ENCODE measurements at places on chromosomes 3 and 15.

GRCh38 chr3:86954747-86955146 is 36.2 kb downstream of the VGLL3 start:
- no peak for DNase-seq

DNA sequence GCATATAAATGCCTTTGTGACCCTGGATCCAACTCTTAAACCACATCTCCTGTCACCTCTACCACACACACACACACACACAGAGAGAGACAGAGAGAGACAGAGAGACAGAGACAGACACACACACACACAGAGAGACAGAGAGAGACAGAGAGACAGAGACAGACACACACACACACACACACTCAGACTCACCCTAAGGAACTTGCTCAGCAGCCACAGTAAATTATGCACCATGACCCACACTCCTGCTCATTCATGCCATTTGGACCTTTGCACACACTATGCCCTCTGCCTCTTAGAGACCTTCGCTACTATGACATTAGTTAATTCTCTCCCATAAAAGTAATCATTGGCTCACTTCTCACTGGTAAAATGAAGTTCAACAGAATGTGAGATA is 275.7 kb downstream of the ADAMTSL3 start:
- DNase-seq = no peak

- no peak for DNase-seq
These were observed 358.5 kb downstream of the ZNF385D start for GRCh38 chr3:21392526-21392925.

- DNase-seq = no peak
These were observed 17.1 kb downstream of the TPRA1 start for GRCh38 chr3:127573401-127573800.

GRCh38 chr15:73989001-73989798 is 2.9 kb downstream of the STOML1 start:
- no peak for DNase-seq

DNA sequence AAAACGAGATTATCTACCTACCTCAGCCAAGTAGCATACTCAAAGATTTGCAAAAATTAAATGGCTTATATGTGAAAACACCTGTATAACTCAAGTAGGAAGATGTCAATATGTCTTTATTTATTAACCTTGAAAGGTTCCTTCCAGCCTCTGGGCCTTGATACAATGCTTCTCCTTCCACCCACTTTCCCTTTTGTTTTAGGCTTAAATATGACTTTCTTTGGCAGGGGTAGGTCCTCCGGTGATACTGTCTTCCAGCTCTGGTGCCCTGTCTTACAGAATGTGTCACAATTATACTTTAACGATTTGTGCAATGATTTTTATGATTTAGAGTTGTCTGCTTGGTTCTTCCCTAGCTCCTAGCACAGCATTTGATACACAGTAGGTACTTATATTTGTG is 4.1 kb downstream of the LINS1 start:
- DNase-seq = no peak

GRCh38 chr3:9649791-9650521 is 651 bp downstream of the MTMR14 start:
- peak; percentile 5 for DNase-seq

GRCh38 chr15:53918180-53919079 is 59.8 kb upstream of the UNC13C start:
- no peak for DNase-seq

DNA sequence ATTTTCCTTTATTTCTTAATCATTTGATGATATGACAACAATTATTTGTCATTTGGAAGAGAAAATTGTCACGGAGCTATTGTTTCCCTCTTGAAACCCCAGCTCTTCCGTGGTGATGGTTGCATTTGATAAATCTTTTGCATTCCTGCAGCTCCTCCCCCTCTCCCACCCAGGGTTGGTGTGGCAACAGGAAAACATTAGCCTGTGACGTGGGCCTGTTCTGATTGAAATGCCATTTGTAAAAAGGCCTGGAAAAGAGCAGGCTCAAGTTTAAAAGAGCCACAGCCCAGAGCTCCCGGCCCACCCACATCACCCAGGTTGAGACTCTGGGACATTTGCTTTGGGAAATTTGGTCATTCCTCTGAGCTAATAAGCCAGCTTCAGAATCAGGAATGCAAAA is 282.5 kb downstream of the RPLP1 start:
- DNase-seq = no peak

GRCh38 chr15:50055332-50055731 is 63.7 kb downstream of the ATP8B4 start:
- DNase-seq = no peak

- no peak for DNase-seq
These were observed 563.4 kb upstream of the DPPA4 start for GRCh38 chr3:109900783-109901182.

DNA sequence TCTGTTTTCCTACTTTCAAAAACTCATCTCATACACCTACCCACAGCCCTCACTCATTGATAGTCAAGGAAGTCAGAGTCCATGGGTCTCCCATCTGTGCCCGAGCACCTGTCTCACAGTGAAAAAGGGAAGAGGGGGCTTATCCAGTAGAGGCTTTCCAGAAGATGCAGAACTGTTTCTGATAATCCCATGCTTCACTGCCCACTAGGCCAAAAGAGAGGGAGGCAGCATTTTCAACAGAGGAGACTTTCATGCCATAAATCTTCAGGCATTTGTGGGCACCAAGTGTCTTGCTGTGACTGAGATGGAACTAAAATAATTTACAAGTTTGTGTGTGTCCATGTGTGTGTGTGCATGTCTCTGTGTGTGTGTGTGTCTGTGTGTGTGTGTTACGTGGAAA is 117.9 kb upstream of the PHLDB2 start:
- DNase-seq = no peak

GRCh38 chr15:37891766-37892368 is 42.6 kb upstream of the TMCO5A start:
- DNase-seq = peak; percentile 38

- no peak for DNase-seq
These were observed 179.1 kb upstream of the RGMA start for GRCh38 chr15:93268066-93268465.

- no peak for DNase-seq
These were observed 519.3 kb upstream of the ARPP21 start for GRCh38 chr3:35120026-35120425.

GRCh38 chr3:169528289-169528688 is 135.2 kb downstream of the MECOM start:
- no peak for DNase-seq

DNA sequence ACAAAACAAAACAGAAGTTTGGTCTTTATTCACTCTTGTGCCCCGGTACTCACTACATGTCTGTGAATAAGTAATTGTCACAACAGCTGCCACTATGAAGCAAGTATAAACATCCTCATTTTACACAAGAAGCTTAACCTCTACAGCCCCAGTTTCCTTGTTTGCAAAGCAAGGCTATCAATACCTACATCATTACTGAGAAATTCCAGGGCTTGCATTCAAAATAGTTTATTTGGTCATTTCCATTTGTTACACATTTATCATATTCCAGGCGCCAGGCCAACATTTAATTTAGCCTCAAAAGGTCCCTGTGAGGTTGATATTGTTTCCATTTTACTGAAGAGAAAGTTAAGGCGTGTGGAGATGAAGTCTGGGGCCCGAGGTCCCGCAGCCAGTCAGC is 161.4 kb upstream of the LRTM1 start:
- DNase-seq = no peak

GRCh38 chr15:68404056-68404798 is 27.7 kb downstream of the ITGA11 start:
- no peak for DNase-seq

DNA sequence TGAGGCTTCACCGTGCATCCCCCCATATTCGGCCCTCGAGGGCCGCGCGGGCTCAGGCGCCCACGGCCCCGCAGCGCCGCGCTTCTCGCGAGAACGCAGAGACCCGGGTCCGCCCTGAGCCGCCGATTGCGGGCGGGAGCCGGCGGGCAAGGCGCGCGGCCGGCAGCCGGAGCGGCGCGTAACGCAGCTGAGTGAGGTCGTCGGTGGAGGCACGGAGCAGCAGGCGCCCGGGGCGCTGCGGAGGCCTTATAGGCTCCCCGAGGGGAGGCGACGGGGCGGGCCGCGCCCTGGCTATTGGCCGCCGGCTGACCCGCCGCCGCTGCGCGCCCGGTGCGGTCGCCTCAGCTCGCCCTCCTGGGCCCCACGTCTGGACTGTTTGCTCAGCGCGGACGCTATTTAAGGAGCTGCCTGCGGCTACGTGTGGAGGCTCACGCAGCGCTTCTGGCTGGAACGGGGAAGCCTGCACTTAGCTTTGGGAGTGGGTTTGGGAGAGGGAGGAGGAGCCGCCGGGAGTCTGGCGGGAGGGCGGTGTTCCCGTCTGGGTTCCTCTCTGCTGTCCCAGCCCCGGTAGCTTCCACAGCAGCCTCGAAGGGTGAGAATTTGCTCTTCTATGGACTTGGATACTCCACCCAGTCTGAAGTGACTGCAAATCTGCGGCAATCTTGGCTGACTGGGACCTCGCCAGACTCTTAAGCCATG is at the start of gene PLOD2:
PLOD2 (minus strand) TSS at position 221 of the 699 bp plus-strand sequence; CDS start at position 26, 195 bp downstream.
- peak; percentile 16 for DNase-seq

DNA sequence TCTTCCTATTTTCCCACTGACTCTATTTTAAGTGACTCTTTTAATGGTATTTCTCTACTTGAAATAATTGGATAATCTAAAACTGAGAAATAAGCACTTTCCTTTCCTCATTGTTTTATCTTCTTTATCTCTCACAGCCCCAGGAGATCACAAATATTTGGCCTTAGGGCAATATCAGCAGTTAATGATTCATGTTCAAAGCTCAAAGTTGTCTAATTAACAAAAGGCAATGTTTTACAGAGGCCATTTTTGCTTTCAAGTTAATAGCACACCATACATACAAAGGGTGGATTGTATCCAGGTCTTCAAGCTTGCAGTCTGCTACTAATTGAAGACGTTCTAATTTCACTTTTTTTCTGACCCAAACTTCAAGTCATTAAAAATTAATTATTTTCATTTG is 120.1 kb downstream of the LRRN1 start:
- DNase-seq = no peak

- no peak for DNase-seq
These were observed 595.8 kb downstream of the NLGN1 start for GRCh38 chr3:173993299-173993698.

- DNase-seq = no peak
These were observed 278.7 kb upstream of the MANF start for GRCh38 chr3:51106242-51106876.

- no peak for DNase-seq
These were observed 284.5 kb downstream of the ZNF385D start for GRCh38 chr3:21466476-21466875.

- no peak for DNase-seq
These were observed 8.8 kb downstream of the NUP210 start for GRCh38 chr3:13411186-13411860.

- no peak for DNase-seq
These were observed 138.1 kb downstream of the MAP2K5 start for GRCh38 chr15:67680641-67681040.

- no peak for DNase-seq
These were observed 64.4 kb upstream of the SKOR1 start for GRCh38 chr15:67760901-67761300.

DNA sequence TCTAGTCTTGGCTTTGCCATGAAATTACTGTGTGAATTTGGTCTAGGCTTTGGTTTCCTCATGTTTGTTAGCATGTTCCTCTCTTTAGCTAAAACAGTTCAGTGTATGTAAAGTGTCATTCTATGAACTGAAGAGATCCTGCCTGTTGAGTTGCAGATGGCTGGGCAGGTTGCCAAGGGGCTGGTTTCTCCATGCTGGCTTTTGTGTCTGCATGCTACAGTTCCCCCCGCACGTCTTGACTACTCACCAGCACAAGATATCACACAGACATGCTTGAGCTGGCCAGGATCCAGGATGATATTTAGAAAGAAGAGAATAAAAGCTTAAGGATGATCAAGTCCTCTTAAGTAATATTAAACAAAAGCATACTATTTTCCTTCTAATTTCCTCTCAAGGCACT is 90.2 kb downstream of the CERS3 start:
- DNase-seq = no peak

DNA sequence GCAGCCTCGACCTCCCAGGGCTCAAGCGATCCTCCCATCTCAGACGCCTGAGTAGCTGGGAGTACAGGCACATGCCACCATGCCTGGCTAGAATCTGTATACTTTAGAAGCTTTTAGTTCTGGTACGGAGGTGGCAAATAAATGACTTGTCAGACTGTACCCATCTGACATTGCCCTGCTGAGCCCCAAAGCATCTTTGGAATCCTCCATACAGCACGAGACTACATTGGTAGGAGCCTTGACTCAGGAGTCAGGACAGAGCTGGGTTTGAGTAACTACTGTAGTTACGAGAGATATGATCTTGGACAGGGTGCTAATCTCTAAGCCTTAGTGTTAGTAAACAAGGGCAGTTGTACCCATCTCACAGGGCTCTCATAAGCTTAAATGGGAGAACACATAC is 67.8 kb upstream of the NPHP3 start:
- DNase-seq = no peak

GRCh38 chr3:13574083-13574797 is 25.3 kb downstream of the FBLN2 start:
- DNase-seq = no peak

- peak; percentile 17 for DNase-seq
These were observed 266.8 kb downstream of the ZNF385D start for GRCh38 chr3:21484057-21484827.

DNA sequence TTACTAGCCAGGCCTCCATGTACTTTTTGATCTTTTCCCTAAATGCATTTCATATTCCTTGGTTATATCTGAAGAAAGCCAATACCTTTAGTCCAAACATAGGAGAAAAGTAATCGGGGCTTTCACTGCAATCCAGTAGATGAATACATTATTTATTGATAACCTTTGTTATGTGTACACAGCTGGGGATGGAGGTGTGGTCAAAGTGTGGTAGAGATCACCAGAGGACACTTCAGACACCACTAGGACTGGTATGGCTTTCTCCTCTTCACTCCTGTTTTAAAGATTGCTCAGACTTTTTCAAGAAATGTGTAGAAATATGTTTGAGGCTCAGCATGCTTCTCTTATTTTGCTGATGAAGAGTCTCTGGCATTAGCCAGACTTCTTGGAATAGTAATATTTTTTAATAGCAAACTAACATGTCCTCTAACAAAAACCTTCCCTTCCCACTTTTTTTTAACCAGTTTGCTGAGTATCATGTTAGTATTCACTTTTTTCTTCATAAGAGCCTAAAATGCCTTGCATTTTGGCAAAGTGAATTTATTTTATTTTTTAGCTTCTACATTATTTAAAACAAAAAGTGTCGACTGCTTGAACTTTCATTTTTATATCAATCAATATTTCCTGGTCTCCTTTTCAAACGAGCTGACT is 65.6 kb upstream of the MBNL1 start:
- no peak for DNase-seq

GRCh38 chr3:172987273-172987672 is 153.8 kb downstream of the SPATA16 start:
- no peak for DNase-seq

- DNase-seq = no peak
These were observed 568.9 kb downstream of the EDEM1 start for GRCh38 chr3:5756443-5756842.

Measured in activated CD4-positive, alpha-beta T cell treated with anti-CD3 and anti-CD28 coated beads, Interleukin-2, amount 50 U/mL, for 16 hours (primary cell).